ENCODE measurements at places on chromosomes 16 and 17.

DNA sequence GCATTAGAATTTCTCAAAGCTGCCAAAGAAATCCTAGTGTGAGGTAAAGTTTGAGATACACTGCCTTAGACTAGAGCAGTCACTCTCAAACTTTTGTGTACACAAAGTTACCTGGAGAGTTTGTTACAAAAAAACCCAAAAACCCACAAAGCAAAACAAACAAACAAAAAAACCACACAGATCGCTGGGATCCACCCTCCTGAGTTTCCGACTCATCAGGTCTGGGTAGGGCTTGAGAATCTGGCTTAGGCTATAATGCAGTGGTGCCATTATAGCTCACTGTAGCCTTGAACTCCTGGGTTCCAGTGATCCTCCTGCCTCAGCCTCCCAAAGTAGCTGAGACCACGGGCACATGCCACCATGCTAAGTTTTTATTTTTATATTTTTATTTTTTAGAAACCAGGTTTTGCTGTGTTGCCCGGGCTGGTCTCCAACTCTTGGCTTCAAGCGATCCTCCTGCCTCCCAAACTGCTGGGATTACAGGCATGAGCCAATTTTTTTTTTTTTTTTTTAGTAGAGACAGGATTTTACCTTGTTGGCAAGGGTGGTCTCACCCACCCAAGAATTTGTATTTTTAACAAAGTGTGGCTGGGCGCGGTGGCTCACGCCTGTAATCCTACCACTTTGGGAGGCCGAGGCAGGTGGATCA is 22.3 kb upstream of the SMG1 start:
- no peak for DNase-seq

DNA sequence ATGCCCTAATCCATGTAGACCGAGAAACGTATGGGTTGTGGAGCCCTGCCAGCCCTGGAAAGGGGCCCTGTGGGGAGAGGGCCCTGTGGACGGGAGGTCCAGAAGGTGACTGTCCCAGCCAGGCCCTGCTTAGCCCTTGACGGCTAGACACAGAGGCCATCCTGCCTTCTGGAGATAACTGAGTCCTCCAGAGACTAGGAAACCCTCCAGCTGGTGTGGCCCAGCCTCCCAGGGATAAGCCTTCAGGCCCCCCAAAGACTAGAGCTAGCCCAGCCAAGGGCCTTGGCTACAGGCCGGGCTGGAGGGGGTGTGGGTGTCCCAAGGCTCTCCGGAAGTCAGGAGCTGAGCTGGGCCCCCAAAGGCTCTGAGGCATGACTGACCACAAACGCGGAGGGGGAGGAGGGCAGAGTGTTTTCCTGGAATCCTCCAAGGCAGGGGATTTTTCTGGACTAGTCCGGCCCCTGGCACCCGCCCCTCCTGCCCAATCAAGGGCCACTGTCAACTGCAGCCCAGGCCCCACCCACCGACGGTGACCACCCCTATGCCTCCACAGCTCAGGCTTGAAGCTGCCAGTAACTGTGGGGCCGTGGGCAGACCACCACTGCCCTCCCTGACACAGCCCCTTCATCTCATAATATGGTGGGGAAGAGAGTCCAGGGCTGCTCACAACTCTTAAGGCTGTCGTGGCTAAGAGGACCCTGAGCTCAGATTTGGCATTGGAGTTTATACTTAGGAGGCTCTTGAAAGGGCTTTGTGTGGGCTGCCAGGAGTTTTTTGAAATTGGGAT is 885 bp upstream of the VASN start:
- DNase-seq, result no peak

DNA sequence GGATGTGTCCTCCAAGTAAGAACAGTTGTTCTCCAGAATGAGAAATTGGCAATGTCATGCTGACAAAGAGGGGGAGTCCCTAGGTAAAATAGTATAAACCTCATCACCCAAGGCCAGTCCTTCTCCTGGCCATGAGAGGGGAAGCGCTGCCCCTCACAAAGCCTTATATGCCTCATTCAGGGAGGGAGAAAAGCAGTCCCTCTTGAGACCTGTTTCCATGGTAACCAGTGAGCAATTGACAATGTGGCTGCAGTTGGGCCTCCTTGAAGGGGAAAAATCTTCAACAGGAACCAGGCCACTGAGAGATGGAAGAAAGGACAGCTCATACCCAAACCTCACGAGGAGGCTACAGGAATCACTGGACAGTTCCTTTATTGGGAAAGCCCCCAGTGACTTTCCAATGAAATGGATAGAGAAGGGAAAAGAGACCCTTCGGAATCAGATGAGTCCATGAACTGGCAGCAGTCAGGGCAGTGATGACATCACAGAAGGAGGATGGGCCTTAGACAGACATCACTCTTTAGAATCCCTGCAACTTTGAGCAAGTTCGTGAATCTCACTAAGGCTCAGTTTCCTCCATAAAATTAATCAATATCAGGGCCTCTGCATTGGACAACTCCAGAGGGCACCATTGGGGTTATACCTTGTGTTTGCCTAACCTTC is 275.7 kb downstream of the TOX3 start:
- no peak for DNase-seq

DNA sequence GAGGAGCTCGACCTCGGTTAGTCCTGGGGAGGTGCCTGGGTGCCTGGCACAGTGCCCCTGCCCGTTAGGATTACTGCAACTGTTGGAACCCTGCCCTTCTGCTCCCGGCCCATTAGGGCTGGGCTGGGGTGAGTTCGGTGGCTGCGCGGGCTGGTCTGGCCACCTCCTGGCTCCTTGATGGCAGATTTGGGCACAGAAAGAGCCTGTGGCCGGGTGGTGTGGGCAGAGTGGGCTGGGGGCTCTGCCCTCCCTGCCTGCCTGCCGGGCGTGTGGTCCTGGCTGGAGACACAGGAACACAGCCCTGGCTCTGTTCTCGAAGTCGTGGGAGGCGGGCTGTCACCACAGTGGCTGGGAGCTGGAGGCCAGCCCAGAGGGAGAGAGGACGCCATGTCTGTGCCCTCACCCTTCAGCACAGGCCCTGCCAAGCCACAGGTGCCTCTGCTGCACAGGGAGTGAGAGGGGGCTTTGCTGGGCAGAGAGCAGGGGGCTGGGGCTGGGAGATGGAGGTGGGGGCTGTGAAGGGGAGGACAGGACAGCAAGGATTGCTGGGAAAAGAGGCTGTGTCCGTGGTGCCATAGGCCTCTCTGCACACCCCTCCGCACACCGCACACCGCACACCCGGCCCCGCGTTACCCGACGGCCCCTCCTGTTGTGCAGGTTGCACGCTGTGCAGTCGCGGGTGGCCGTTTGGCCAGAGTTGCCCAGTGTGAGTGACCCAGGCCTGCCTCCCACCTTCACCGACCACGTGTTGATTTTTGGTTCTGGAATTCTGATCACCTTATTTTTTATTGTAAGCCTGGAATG is 236.6 kb upstream of the GSE1 start:
- DNase-seq, result no peak

DNA sequence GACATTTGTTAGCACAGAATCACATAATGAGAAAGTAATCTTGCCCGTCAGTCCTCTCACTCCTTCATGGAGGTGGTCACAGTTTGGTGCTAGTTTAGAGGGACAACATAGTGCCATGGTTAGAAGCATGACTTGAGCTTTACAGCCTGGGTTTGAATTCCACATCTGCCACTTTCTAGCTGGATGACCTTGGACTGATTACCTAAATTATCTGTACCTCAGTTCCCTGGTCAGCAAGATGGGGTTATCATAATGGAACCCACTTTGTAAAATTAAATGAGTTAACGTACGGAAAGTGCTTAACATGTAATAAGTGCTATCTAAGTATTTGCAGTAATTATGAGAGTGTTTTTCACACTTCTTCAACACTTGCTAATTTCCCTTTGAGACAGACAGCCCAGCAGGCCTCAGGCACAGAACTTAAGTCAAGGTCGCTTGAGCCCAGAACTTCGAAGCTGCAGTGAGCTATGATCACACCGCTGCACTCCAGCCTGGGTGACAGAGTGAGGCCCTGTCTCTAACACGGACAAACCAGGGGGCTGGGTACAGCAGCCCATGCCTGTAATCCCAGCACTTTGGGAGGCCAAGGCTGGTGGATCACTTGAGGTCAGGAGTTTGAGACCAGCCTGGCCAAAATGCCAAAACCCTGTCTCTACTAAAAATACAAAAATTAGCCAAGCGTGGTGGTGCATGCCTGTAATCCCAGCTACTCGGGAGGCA is 7.1 kb downstream of the VWA3A start:
- no peak for DNase-seq

DNA sequence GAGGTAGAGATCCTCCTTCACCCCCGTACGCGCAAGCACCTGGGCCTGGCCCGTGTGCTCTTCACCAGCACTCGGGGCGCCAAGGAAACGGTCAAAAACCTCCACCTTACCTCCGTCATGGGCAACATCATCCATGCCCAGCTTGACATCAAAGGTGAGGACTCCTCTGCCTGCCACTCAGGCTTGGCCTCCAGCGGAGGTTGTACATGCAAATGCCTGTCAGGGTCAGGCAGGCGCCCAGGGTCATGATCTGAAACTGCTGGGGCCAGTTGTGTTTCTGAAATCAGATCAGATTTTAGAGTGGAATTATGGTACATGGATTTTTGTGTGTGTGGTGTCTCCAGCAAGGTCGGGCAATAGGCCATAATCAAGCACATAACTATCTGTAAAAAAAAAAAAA is 3.8 kb downstream of the SETD1A start:
- DNase-seq, result no peak

DNA sequence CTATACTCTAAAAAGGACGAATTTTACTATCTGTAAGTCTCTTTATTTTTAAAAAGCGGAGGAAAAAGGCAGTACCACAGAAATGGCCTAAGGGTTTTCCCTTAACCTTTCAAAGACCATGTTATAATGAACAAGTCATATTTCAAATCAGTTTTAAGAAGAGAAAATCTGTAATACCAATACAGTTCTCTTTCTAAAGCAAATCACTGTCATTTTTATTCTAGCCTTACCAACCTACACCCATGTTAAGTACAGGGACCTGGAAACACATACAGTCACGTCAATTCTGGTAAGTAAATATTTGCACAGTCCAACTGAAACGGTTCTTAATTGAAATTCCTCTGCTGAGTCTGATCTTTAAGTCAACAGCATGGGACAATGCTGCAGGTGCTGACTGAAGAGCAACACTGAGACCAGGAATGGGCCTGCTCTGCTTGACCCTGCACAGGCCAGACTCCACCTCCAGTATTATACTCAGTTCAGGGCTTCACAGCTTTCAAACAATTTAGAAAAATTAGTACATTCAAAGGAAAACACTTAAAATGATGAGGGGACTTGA is 20.2 kb downstream of the MBTPS1 start:
- DNase-seq, result no peak

DNA sequence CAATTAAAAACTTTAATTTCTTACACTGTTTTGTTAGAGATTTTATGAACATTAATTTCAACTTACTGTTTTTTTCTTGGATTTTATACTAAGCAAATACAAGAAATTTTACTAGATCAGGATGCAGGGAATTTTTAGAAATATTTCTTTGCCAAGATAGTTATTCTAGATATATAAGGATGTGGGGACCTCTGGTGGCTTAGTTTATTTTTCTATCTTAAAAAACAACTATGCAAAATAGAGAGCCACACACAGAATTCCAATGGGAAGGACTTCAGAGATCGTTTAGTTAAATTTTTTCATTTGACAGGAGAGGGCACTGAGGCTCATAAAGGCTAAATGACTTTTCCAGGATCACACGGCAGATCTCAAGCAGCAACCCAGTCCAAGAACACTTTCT is 23.0 kb upstream of the CAPNS2 start:
- DNase-seq, result no peak

- no peak for DNase-seq
Observed at GRCh38 chr17:559551-560431, 154.8 kb downstream of the VPS53 start.

- peak; percentile 45 for DNase-seq
Observed at GRCh38 chr17:44197980-44198720, 1.5 kb downstream of the ATXN7L3 start.

DNA sequence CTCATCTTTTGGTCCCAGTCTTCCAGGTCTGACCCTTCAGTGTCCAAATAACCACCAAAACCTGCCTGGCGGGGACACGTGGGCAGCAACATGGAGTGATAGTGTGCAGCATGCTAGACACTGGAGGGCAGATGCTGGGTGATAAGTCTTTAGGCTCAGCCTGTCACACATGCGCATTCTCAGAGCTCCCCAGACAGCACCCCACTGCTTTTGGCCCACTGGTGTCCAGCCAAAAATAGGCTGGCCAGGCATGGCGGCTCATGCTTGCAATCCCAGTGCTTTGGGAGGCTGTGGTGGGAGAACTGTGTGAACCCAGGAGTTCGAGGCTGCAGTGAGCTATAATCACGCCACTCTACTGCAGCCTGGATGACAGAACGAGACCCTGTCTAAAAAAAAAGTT is 12.3 kb downstream of the GINS2 start:
- DNase-seq, result no peak

- peak; percentile 79 for DNase-seq
Observed at GRCh38 chr16:3149630-3150345, 15.0 kb downstream of the ZNF213 start.

- DNase-seq, result no peak
Observed at GRCh38 chr17:2735896-2736295, 13.6 kb downstream of the CCDC92B start.

DNA sequence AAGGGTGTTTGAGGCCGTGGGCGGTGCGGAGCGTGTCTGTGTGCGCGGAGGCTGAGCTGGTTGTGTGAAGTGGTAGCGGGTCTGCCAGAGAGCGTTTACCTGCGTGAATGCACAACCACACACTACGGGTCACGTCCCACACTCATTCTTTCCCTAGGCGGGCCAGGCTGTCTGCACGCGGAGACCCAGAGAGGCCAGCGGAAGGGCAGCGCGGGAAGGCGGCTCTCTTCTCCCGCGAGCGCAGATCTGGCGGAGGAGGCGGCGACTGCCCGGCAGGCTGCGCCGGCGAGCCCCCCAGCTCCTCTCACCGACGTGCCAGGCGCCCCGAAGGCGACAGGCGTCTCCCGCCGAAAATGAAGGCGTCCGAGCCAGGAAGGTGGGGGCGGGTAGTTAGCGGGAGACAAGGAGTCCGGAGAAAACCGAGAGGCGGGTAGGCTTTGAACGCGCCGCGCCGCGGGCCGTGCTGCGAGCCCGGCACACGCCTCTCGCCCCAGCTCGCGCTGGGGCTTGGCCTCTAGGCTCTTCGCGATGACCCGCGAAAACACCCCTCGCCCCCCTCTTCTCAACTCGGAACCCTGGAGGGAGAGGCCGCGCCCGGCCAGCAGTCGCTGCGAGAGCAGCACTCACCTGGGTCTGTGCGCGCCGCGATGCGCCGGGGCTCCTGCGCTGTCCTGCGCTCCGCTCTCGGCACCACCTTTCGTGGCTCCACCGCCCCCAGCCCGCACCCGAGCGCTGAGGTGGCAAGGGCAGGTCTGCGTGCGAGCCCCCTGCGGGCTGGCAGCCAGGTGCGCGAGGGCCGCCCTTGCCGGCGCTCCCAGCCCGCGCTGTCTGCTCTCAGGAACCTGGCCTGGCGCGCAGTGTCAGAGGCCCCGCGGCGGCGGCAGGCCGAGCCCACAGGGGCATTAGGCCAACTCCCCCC is 2.0 kb upstream of the FOXF1 start:
- no peak for DNase-seq

GRCh38 chr16:26709175-26709574 is 357.6 kb upstream of the C16orf82 start:
- no peak for DNase-seq

GRCh38 chr17:68497885-68498319 is 14.3 kb upstream of the PRKAR1A start:
- DNase-seq, result no peak

- DNase-seq, result peak; percentile 67
Observed at GRCh38 chr17:45430738-45431530, 1.7 kb downstream of the ARHGAP27 start.
